ENCODE measurements at places on chromosomes 4 and X. TPM values are rescaled to one million over a fixed set of nuclear protein-coding genes. Genes with fewer than 3 reads are reported as not detected.

The ADGRG4 gene
- total RNA-seq = 0.29 TPM

The SPANXN3 gene
- not detected for total RNA-seq

The ARL9 gene
- total RNA-seq = not detected

The ARHGAP10 gene
- total RNA-seq = 117 TPM

The DCAF4L1 gene
- not detected for total RNA-seq

The APELA gene
- not detected for total RNA-seq

The LRAT gene
- total RNA-seq = 0.73 TPM

The TIGD4 gene
- total RNA-seq = 0.55 TPM
